ENCODE measurements at places on chromosomes 7 and 10. TPM values are rescaled to one million over a fixed set of nuclear protein-coding genes. Genes with fewer than 3 reads are reported as not detected.

The SYT15 gene
- 0.37 TPM for total RNA-seq

The AQP1 gene
- not detected for total RNA-seq

The ATP5F1C gene
- 181 TPM for total RNA-seq

The PIK3AP1 gene
- total RNA-seq, result 4.3 TPM

The NPC1L1 gene
- total RNA-seq, result not detected

The ANKRD16 gene
- total RNA-seq, result 6.8 TPM

The CCAR1 gene
- 70.3 TPM for total RNA-seq

The CPA5 gene
- 27.6 TPM for total RNA-seq

The TPK1 gene
- 20.6 TPM for total RNA-seq

The C10orf67 gene
- 0.30 TPM for total RNA-seq

The SNX8 gene
- total RNA-seq, result 31.8 TPM

The CALHM3 gene
- total RNA-seq, result not detected

The CLCN1 gene
- total RNA-seq, result 0.11 TPM

The PILRA gene
- 7.0 TPM for total RNA-seq

The ADCYAP1R1 gene
- not detected for total RNA-seq

The OR2A12 gene
- not detected for total RNA-seq

The ANKRD30A gene
- total RNA-seq, result not detected

The CYP51A1 gene
- total RNA-seq, result 40.3 TPM

The SEPTIN7 gene
- 231 TPM for total RNA-seq

The PLA2G12B gene
- not detected for total RNA-seq

The CPA2 gene
- not detected for total RNA-seq

The MASTL gene
- 39.9 TPM for total RNA-seq

The HTR7 gene
- total RNA-seq, result 0.28 TPM

The EMX2 gene
- not detected for total RNA-seq

The GNAT3 gene
- not detected for total RNA-seq

The RALA gene
- total RNA-seq, result 21.6 TPM

The ACTR3C gene
- total RNA-seq, result 11.1 TPM

The GPR158 gene
- total RNA-seq, result not detected

The COL1A2 gene
- total RNA-seq, result not detected

The ENTPD1 gene
- total RNA-seq, result 36.3 TPM

The SNCG gene
- not detected for total RNA-seq

The TMEM184A gene
- total RNA-seq, result not detected

The PCLO gene
- total RNA-seq, result 0.03 TPM

The SDK1 gene
- 1.1 TPM for total RNA-seq

The CABCOCO1 gene
- not detected for total RNA-seq

The TMEM236 gene
- 0.30 TPM for total RNA-seq

The NRP1 gene
- 0.90 TPM for total RNA-seq

The ZNF804B gene
- total RNA-seq, result not detected

The MARVELD1 gene
- 2.0 TPM for total RNA-seq

The CPEB3 gene
- 2.9 TPM for total RNA-seq

The MBLAC1 gene
- 4.2 TPM for total RNA-seq

The FOXP2 gene
- not detected for total RNA-seq

The MYL10 gene
- not detected for total RNA-seq

The ZPBP gene
- not detected for total RNA-seq

The RAPGEF5 gene
- total RNA-seq, result 0.56 TPM

The AGR2 gene
- total RNA-seq, result not detected

The SLC13A1 gene
- not detected for total RNA-seq

The ACTL6B gene
- not detected for total RNA-seq

The PGAM2 gene
- total RNA-seq, result 2.4 TPM

The GTPBP4 gene
- total RNA-seq, result 68.6 TPM

The SPAM1 gene
- total RNA-seq, result not detected

The SPDYE9 gene
- total RNA-seq, result not detected

The AVPI1 gene
- 1.5 TPM for total RNA-seq

The NPSR1 gene
- total RNA-seq, result not detected

The LDB3 gene
- total RNA-seq, result 0.11 TPM
